ENCODE measurements at places on chromosomes 5 and 9.

GRCh38 chr9:127751269-127752054, 16.4 kb upstream of the TOR2A start:
- DNase-seq, result no peak

DNA sequence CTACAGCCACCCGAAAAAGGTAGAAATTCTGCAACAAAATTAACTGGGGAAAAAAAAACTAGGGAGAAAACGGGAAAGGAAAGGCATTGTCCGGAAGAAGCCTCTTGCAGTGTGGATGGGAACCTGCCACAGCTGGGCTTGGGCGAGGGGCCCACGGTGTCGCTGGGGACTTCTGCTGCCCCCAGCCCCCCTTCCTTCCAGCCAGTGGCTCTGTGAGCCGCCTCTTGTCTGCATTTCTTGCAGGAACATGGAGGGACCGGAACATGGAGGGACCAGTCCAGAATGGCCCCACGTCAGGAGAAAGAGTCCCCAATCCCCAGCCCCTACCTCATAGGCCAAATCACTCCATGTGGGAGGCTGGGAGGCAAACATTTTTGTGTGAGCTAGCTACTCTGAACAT, 36.9 kb upstream of the EXOC3 start:
- DNase-seq, result no peak

DNA sequence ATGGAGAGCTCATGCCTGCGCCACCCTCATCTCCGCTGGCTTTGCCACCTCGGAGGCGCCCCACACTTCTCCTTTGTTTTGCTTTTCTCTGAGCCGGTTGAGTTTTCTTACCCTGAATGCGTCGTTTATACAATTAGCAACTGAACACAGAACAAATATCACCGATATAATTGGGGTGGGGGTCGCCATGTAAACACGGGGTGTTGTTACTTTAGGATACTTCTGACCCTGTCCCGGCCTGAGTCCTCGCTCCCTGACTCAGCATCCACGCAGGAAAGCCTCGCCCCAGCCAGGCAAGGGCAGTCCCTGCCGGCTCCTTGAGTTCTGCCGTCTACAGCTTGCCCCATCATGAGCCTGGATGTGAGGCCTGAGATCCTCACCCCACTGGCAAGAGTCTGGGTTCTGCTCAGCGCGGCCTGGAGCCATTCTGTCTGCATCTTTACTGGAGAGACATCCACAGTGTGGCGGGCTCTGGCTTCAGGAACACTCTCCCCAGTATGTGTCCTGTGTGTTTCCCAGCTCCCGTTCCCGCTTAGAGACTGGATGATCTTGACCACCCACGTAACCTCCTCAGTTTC, 5.5 kb downstream of the NKX2-5 start:
- DNase-seq, result no peak

DNA sequence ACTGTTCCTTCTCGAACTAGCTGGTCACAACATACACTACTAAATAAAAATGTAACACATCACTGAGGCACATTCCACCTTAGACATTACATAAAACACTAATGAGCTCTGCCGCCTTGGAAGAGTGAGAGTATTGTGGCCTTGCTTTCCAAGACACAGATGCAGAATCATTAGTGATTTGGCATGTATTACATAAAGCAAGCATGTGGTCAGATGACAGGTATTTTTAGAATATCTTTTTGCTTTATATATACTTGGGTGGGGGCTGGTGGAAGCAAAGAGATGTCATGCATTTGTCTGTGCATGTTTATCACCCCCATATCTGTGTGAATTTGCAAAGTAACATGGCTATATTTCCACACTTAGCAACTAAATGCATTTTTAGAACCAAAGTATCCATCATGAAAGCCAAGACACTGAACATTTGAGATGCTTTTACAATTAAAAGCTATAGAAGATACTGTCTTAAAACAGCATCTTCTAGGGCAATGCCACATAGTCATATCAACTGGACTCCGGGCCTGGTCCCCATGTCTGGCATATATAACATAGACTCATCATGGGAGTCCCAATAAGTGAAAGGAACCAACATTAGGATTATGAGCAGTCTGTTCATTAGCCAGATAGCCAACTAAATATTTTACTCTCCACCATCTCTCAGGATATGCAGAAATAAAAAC, 213.5 kb downstream of the MEF2C start:
- no peak for DNase-seq

DNA sequence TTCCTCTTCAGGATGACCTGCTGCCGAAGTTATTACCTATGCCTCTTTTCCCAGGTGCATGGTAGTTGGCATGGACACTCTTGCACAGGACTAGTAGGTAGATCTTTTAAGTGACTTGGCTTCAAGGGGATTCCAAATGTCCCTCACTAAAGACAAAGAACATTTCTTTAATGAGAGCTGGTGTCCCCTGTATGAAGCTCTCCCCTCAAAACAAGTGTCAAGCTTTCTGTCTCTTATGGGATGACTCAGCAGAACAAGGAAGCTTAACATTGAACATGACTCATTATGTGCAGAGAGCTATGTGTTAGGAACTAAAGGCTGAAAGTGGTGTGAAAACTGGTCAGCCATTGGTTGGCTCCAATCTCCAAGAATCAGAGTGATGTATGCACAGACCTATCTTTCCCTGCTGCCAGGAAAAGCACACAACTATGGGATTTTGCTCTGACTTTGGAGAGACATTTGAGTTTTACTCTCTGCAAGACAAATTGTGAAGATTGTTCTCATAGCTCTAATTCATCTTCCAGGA, 120.5 kb downstream of the PRDM6 start:
- no peak for DNase-seq

GRCh38 chr9:102550266-102550665, 444.9 kb upstream of the CYLC2 start:
- no peak for DNase-seq

GRCh38 chr5:6083311-6083978, 294.9 kb downstream of the MED10 start:
- DNase-seq, result no peak

GRCh38 chr9:22379272-22379671, 67.4 kb upstream of the DMRTA1 start:
- no peak for DNase-seq

DNA sequence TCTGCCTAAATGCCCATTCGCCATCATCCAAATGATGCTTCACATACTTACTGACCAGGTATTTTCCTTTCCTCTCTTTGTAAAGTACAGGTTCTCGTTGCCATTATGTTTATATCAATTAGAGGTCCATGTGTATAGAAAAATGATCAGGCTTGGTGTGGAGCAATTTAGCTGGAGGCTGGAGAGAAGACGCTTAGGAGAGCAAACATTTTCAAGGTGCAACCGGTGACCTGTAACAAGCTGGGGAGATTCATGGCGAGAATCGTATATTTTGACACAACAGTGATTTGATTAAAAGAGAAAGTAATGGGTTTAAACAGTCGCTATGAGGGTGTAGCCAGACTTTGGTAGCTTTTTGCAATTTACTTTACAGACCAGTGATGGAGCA, 170.9 kb upstream of the TBCA start:
- DNase-seq, result no peak

All from CD8-positive, alpha-beta T cell (primary cell).